Stomach (tissue), 19 donors: ENCODE measurements at places on chromosomes 16 and 17.
A peak's percentile ranks its signal among the peaks of the same experiment; 100 is the strongest.

DNA sequence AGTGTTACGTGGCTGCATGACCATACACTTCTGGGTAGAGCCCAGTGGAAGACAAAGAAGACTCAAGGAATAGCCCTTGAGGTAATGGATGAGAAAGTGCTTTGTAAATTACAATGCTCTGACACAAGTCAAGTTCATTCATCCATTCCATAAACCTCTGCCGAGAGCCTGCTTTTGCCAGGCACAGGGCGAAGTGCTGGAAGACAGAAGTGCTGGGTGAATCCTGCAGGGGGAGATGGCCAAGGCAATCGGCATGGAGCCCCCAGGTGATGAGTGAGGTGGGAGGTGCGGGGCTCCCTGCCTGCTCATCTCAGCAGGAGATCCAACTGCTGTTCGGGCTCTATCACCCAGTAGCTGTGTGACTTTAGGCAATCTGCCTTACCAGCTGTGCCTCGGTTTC is 2.8 kb upstream of the SOCS3 start:
- no peak for DNase-seq

- DNase-seq = no peak
Observed at GRCh38 chr16:31081428-31082351, 7.1 kb downstream of the PRSS53 start.

DNA sequence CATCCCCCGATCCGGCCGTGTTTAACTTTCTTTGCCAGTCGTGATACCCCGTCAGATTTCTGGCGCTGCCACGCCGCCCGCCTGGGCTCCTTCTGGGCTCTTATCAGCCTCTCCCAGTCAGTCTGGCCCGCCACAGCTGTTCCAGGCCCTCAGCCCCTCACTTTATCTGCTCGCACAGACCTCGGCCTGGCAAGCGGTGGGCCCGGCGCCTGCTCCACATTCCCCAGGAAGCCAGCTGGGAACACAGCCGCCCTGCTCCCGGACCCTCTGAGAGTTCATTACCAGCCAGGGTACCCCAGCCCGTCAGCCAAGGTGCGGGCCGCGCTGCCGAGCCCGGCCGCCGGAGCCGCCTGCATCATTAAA is 157.5 kb downstream of the ZNF423 start:
- DNase-seq = no peak

DNA sequence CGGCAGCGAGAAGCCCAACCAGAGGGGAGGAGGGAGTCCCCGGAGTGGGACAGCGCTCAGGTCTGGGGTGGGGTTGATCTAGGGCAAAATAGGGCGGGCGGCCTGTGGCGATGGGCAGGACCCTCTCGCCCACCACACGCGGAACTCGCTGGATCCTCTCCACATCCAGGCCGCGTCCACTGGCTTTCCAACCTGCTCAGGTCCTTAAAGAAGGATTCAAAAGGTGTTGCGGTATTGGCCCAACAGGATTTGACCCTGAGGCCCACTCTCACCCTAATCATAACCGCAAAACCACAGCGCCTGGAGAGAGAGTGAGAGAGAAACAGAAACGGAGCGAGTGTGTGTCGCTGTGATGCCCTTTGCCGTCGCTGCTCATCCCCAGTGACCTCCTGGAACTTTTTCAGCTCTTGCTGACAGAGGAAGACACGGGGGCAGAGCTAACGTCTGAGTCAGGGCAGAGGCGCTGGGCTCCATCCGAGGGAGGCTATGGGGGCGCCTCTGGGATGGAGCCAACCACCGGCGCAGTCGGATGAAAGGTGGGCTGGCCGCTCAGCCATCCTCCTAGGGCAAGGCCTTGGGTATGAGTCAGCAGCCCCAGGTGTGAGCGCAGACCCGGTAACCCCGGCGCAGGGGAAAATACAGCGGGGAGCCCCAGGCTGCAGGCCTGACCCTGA is 16.7 kb upstream of the OR1F1 start:
- peak; percentile 25 for DNase-seq
